ENCODE measurements at places on chromosomes 1 and 21. TPM values are rescaled to one million over a fixed set of nuclear protein-coding genes. Genes with fewer than 3 reads are reported as not detected.

- H3K4me3 ChIP-seq: no peak overlapping the region
- peaks cover 7% of the 10 kb centered on the region for H3K4me1 ChIP-seq
- H3K36me3 ChIP-seq: peaks cover 3% of the 10 kb centered on the region
- no peaks in the 10 kb centered on the region for H3K27me3 ChIP-seq
- H3K27ac ChIP-seq: no peak overlapping the region
Measured at GRCh38 chr1:44013949-44014348, 17.3 kb downstream of the SLC6A9 start.

DNA sequence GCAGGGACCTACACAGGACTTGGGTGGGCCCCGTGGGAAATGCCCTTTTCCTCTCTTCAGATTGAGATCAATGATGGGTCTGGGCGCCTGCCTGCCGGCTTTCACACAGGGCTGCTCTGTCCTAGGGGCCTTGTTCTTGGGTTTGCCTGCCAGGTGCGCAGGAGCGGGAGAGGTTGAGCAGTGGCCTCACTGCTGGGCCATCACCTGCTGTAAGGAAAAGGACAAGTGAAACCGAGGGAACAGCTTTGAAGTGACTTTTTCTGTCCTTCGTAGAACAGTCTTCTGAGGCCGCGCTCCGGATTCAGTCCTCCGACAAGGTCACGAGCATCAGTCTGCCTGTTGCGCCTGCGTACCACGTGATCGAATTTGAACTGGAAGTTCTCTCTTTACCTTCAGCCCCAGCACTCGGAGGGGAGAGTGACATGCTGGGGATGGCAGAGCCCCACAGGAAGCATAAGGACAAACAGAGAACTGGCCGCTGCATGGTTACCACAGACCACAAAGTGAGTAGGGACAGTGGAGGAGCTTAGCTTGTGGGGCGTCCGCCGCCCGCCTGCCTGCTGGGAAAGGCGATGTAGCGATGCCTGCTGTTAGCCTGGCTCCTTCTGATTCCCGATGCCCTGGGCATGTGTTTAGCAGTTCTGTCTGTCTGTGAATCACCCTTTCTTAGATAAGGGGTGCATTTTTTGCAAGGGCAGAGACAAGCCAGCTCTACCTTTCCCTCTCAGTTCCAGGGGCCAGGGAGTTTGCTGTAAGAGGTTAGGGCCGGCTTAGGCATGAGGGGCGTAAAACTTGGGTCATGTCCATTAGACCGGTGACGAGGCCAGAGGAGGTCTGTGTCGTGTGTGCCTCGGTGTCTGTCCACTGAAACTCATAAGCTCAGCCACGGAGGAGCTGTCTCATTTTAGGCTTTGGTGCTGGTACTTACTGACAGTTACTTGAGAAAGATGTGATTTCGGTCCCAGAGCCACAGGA, 19.5 kb upstream of the PWP2 start:
- peaks cover 4% of the 10 kb centered on the region for H3K4me1 ChIP-seq
- peaks cover 47% of the 10 kb centered on the region for H3K36me3 ChIP-seq

DNA sequence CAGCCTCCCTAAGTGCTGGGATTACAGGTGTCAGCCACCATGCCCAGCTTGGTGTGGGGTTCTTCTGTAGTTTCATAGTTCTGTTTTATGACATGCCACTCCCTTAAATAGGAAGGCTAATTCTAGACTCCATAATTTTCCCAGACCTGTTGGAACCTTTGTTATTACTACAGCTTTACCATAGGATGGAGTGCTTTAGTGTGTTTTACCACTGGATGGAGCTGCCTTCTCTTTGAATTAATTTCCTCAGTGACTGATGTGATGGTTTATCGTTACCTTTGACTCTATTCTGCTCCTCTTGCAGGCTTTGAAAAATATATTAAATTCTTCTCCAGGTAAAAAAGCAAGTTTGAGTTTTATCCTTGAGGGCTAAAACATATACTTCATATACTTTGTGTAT, 84.6 kb upstream of the NEK7 start:
- H3K27me3 ChIP-seq: no peaks in the 10 kb centered on the region
- H3K36me3 ChIP-seq: no peaks in the 10 kb centered on the region
- H3K27ac ChIP-seq: no peak overlapping the region
- H3K4me1 ChIP-seq: no peaks in the 10 kb centered on the region
- H3K4me3 ChIP-seq: no peak overlapping the region

OR2L2 gene
- total RNA-seq: 0.09 TPM

GRCh38 chr1:216075339-216075738, 347.9 kb downstream of the USH2A start:
- no peak for DNase-seq
- no peaks in the 10 kb centered on the region for H3K36me3 ChIP-seq
- no peaks in the 10 kb centered on the region for H3K27me3 ChIP-seq
- H3K27ac ChIP-seq: no peak overlapping the region
- no peak overlapping the region for H3K4me3 ChIP-seq

GRCh38 chr1:119141020-119141424, 569 bp upstream of the WARS2 start:
- peaks cover 29% of the 10 kb centered on the region for H3K4me1 ChIP-seq
- H3K27ac ChIP-seq: peak overlapping the region; percentile 97
- no peaks in the 10 kb centered on the region for H3K36me3 ChIP-seq
- DNase-seq: no peak
- H3K4me3 ChIP-seq: peak overlapping the region; percentile 7

TIE1 gene
- 133 TPM for total RNA-seq

DNA sequence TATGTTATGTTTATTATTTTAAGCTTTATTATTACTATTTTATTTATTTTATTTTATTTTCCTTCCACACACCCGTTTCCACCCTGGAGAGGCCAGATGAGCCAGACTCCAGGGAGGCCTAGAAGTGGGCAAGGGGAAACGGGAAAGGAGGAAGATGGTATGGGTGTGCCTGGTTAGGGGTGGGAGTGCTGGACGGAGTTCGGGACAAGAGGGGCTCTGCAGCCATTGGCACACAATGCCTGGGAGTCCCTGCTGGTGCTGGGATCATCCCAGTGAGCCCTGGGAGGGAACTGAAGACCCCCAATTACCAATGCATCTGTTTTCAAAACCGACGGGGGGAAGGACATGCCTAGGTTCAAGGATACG, 468 bp upstream of the MX1 start:
- peak overlapping the region; percentile 57 for H3K4me3 ChIP-seq
- H3K36me3 ChIP-seq: no peaks in the 10 kb centered on the region
- H3K4me1 ChIP-seq: peaks cover 9% of the 10 kb centered on the region
- no peak for DNase-seq
- peak overlapping the region; percentile 87 for H3K27ac ChIP-seq

ADGRL2 gene
- 421 TPM for total RNA-seq

DNA sequence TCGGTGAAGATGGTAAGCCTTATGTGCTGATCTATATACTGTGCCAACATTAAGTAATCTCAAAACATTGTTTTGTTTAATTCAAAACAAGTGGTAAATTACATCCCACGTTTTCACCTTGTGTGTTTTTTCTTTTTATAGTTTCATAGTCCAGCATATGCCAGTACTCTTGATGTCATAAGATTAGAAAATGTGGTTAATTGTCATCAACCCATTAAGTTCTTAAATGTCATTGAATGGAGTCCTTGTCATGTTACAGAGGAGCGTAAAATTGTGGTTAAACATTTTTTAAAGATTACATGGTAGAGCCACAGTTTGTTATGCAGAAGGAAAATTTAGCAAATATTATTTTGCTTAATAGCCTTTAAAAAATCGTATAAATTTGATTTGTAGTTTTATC, 93.1 kb downstream of the FNBP1L start:
- no peak overlapping the region for H3K4me3 ChIP-seq
- H3K27ac ChIP-seq: no peak overlapping the region
- H3K27me3 ChIP-seq: no peaks in the 10 kb centered on the region
- H3K36me3 ChIP-seq: no peaks in the 10 kb centered on the region
- DNase-seq: no peak

DNA sequence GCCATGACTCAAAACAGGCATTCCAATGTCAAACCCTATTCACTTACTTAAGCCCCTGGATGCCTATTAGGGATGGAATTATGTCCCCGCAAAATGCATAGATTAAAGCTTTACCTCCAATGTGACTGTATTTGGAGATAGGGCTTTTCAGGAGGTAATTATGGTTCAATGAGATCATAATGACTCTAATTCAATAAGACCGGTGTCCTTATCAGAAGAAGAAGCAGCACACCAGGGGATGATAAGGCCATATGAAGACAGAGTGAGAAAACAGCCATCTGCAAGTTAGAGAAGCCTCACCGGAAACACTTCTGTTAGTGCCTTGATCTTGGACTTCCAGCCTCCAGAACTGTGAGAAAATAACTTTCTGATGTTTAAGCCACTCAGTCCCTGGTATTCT, 1131.8 kb upstream of the TMPRSS15 start:
- no peak for DNase-seq
- no peak overlapping the region for H3K27ac ChIP-seq
- no peaks in the 10 kb centered on the region for H3K27me3 ChIP-seq
- H3K4me3 ChIP-seq: no peak overlapping the region

DNA sequence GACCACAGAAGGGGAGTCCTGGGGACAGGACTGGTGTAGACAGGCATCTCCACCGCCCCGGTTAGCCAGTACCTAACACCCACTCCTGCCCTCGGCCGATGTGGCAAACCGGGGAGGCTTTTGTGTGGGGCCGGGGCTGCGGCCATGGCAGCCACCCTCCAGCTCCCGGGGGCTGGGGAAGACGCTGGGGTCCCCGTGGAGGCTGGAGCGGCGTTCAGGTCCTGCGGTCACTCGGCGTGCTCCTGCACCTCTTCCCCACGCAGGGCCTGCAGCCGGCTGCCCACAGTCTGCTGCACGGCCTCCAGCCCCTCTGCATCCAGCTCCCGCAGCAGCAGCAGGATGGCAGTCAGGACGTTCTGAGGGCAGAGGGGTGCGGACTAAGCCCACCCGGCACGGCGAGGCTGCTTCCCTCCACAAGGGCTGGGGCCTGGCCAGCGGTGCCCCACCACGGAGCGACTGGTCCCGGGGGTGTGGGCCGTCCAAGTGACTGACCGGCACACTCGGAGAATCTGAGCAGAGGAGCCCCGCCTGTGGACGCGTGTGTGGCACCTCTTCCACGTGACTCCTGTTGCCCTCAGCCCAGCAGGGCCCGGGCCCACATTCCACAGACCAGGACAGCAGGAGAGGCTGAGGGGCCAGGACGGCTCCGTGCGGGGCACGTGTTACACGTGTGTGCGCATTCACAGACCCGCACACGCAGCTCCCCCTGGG, 9.1 kb downstream of the CFAP410 start:
- no peaks in the 10 kb centered on the region for H3K4me1 ChIP-seq
- H3K36me3 ChIP-seq: no peaks in the 10 kb centered on the region
- H3K27ac ChIP-seq: no peak overlapping the region
- no peaks in the 10 kb centered on the region for H3K27me3 ChIP-seq
- no peak overlapping the region for H3K4me3 ChIP-seq
- DNase-seq: no peak

DNA sequence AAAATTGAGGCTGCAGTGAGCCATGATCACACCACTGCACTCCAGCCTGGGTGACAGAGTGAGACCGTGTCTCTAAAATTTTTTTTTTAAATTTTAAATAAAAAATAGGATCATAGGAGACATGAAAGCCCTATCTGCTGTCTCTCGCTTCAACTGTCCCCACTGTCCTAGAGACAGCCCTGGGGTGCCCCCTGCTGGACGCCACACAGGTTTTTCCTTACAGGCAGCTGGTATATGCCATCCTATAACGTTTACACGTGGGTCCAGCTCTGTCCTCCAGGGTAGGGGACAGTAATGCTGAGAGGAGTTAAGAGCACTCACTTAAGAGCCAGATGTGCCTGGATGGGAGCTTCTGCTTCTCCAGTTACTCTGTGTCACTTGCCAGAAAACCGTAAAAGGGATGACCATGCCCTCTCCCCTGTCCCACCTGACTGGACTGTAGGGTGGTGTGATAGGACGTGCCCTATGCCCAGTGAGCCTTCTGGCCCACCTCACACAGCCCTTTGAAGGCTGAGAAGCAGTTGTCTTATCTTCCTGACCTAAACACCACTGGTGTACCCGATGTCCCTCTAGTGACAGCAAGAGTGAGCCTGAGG, 8.5 kb downstream of the FBXO2 start:
- peaks cover 21% of the 10 kb centered on the region for H3K27me3 ChIP-seq
- no peaks in the 10 kb centered on the region for H3K36me3 ChIP-seq
- peak; percentile 78 for DNase-seq
- no peak overlapping the region for H3K4me3 ChIP-seq

DNA sequence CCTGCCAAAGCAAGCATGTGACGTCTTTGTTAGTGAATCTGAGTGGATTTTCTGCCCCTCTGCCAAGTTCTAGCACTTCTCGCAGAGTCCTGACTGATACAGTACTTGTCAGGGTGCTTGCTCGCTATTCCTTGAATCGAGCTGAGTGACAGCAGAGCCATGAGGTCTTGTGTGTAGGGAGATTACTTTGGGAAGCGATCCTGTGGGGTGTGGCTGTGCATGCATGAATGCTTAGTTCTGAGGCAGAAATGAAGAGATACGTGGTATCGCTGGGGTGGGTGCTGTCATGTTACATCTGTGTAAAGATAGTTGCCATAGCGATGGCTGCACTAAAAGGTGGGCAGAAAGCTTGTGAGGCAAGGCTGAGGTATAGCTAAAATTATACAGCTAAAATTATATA, 19.3 kb upstream of the DNAJC28 start:
- H3K4me1 ChIP-seq: peaks cover 8% of the 10 kb centered on the region
- H3K36me3 ChIP-seq: peaks cover 32% of the 10 kb centered on the region
- H3K27ac ChIP-seq: no peak overlapping the region
- H3K27me3 ChIP-seq: no peaks in the 10 kb centered on the region
- H3K4me3 ChIP-seq: no peak overlapping the region

- H3K27ac ChIP-seq: no peak overlapping the region
- H3K4me3 ChIP-seq: no peak overlapping the region
- H3K4me1 ChIP-seq: no peaks in the 10 kb centered on the region
- no peaks in the 10 kb centered on the region for H3K36me3 ChIP-seq
- DNase-seq: no peak
- no peaks in the 10 kb centered on the region for H3K27me3 ChIP-seq
Measured at GRCh38 chr1:172885411-172885810, 165.3 kb downstream of the TNFSF18 start.

GRCh38 chr1:62688687-62689085, 500 bp upstream of the DOCK7 start:
- H3K4me3 ChIP-seq: peak overlapping the region; percentile 94
- peak overlapping the region; percentile 86 for H3K27ac ChIP-seq
- H3K36me3 ChIP-seq: no peaks in the 10 kb centered on the region
- H3K27me3 ChIP-seq: no peaks in the 10 kb centered on the region

DNA sequence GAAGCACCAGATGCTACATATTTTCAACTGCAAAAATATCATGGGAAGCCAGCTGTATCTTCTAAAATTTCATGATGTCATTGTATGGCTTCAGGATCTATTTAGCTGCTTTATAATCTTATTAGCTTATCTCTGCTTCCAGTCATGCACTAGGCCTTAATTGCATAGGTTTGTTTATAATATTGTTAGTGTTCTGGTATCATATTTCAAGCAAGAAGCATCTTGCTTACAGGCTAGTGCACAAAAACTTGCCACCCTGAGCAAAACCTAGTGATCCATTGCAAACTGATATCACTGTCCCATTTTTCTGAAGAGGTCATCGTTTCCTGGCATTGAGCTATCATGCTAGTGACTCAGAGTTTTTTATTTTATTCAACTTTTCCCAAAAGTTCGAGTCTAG, 15.7 kb upstream of the NRIP1 start:
- H3K36me3 ChIP-seq: no peaks in the 10 kb centered on the region
- no peak for DNase-seq
- H3K27ac ChIP-seq: no peak overlapping the region
- H3K27me3 ChIP-seq: no peaks in the 10 kb centered on the region
- no peaks in the 10 kb centered on the region for H3K4me1 ChIP-seq

CFAP74 gene
- 20.8 TPM for total RNA-seq

All from lung (tissue), 17 donors.